Lower leg skin (tissue), 4 donors: ENCODE measurements at places on chromosomes 6 and 20.

DNA sequence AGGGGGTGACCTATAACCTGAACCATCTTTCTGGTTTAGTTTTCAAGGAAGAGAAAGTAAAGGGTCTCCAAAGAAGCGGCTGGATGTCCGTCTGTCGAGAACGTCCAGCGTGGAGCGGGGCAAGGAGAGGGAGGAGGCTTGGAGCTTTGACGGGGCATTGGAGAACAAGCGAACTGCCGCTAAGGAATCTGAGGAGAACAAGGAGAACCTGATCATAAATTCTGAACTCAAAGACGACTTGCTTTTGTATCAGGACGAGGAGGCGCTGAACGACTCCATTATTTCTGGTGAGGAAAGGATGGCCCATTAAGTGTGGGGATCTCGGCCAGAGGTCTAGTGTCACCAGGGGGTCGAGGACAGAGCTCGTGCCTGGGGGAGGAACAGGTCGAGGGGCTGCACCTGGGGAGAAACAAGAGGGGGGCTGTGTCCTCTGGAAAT is 159.2 kb downstream of the SYCP2 start:
- DNase-seq: peak; percentile 42

DNA sequence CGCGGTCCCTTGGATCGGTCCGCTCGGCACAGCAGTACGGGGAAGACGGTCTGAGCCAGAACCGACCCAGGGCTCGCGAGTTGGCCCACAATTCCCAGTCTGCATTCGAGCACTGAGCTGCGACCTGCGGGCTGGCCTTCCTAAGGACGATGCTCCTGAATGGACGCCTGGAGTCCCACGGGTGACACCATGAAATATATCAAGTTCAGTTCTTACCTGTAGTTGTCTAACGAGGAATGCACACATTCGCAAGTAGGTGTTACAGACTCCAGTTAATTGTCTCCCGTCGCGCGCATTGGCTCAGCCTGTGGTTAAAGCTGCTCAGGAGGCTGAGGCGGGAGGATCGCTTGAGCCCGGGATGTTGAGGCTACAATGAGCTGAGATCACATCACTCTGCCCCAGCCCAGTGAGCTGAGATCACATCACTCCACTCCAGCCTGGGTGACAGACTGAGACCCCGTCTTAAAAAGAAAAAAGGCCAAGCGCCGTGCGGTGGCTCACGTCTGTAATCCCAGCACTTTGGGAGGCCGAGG is 802 bp downstream of the PEX7 start:
- DNase-seq: no peak

GRCh38 chr6:37230104-37230503 is 27.5 kb upstream of the TBC1D22B start:
- DNase-seq: no peak

DNA sequence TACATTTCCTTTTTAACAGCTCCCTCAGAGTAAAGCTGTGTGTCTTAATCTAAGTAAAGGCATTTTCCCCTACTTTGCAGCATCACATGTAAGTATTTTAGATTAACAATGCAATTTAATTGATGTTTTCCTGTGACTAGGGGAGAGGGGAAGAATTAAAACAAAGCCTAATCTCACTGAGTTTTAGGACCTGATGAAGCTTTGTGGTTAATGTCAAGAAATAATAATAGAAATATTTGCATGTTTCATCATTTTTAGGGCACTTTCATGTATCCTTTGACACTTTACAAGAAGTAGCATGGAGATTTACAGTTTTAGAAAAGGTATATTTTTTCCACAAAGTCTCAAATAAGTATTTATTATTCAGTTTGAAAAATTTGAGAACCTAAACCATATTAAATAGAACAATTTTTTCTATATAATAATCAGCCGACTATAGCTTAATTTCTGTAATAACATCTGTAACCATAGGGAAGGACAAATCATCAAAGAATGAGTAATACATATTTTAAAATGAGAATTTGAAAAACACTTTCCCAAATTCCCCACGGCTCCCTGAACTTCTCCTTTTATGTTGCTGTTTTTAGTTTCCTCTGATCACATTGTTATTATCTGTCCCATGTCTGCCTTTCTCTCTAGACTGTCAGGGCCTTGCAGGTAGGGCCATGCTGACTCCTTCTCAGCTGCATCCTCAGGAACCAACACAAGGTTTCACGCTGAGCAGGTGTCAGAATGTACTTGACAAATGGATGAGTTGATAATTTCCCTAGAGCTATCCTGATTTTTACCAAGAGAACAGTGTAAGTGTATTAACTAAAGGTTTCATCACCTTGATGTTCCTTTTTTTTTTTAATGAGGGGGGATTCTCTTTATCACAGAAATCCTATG is 338.1 kb downstream of the SYNE1 start:
- DNase-seq: no peak

GRCh38 chr6:157283900-157284737 is 39.2 kb downstream of the TMEM242 start:
- DNase-seq: no peak

DNA sequence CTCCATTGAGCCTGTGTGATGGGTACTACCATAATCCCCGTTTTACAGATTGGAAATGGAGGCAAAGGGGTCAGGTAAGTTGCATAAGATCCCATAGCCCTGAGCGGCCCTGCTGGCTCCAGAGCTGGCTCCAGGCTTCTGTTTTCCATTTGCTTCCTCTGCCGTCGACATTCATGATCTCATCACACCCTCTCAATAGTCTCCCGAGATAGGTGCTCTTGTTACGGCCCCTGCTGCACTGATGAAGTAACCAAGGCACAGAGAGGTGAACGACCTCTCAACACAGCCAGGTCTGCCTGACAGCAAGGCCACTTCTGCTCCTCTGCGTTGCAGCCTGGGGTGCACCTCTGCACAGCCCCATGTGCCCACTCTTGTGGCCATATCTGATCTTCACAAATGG is 16.9 kb downstream of the CDH22 start:
- no peak for DNase-seq
